ENCODE measurements at places on chromosomes 11 and 22.

DNA sequence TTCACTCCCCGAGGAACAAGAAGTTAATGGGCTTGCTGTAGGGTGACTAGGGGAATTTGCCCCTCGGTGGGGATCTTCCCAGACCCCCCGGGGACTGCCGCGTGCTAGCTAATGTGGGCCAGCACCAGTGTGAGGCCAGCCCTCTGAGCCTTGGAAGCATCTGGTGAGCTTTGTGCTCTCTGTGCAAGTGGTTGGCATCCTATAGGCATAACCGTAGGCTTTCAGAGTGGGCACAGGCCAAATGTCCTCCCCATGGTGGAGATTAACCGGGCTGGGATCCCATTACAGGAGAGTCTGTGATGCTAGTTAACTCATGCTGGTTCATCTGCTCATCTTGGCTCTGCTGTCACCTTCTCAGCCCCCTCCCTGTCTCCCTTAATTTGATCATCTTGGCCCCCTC lies 125.7 kb downstream of the TRIM29 start:
- no peak for DNase-seq

DNA sequence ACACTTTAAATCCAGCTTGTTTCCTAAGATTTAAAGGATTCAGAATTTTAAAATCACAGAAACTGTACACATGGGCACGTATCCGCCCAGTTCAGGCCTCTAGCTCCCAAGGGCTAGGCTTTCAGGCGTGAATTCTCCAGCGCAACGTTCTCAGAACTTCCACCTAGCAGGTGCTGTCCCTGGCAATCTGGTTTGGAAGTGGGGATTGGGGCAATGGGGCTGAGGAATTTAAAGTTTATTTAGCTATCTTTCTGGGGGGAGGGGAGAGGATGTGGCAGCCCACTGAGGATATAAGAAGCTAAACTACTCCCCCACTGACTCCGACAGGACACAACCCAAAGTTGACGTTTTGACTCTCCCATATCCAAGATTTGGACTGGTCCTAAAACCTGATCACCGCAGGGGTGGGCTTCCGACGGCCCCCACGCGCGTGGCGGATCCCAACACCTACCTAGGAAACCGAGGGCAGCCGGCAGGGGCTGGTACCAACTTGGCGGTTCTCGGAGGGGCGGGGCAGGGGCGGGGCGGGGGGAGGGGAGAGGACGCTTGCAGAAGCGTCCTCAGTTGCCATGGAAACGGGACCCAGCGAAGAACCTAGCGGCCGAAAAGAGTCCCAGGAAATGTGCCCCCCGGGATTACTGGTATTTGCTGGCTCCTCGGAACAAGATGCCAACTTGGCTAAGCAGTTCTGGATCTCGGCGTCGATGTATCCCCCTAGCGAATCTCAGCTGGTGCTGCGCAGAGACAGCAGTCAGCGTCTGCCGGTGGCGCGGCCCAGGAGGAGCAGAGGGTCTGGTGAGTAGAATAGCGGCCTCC lies at the start of gene HOATZ:
TSS of gene HOATZ (plus strand) at position 563 of the 816 bp plus-strand sequence. CDS start at position 570, 7 bp downstream.
- no peak for DNase-seq

DNA sequence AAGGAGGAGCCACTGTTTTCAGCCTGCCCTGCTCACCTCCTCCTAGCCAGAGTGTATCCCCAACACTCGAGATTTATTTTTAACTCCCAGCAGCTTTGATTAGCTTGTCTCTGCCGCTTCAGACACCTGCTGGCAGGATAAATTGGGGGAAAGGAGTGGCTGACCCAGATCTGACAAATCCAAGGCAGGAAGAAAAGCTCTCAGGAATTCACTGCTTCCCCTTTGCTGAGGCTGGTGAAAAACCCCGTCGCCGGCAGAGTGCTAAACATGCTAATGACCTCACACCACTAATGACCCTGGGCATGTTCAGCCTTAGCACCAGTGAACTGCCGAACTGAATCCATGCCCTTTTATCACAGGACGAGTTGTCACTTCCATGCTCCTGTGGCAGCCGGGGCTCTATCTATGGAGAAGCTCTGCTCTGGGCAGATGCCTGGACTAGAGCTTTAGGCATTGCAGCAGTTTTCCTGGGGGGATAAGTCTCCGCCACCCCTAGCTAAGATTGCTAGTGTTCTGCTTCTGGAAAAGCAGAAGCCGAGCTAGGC lies 52.2 kb downstream of the FEZ1 start:
- no peak for DNase-seq

DNA sequence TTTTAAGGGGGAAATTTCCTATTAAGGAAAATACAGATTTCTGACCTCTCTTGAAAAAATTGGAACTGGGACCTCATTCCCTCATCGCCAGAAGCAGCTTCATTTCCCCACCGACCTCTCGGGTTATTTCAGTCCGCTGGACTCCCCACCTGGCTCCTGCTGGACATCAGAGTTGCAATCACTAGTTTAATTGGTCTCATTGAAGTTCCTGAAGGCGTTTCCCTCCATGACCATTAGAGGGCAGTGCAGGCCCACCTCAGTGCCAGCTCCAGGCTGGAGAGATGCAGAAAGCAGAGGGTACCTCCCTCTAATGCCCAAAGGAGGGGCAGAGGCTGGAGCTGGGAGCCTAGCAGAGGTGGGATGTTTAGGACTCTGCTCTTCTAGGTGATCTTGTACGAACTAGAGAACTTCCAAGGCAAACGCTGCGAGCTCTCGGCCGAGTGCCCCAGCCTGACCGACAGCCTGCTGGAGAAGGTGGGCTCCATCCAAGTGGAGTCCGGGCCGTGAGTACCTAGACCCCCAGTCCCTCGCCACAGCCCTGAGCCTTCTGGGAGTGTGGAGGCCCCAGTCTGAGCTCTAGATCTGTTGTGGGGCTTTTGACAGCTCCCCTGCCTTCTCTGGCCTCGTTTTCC lies 2.7 kb downstream of the CRYBB3 start:
- no peak for DNase-seq

DNA sequence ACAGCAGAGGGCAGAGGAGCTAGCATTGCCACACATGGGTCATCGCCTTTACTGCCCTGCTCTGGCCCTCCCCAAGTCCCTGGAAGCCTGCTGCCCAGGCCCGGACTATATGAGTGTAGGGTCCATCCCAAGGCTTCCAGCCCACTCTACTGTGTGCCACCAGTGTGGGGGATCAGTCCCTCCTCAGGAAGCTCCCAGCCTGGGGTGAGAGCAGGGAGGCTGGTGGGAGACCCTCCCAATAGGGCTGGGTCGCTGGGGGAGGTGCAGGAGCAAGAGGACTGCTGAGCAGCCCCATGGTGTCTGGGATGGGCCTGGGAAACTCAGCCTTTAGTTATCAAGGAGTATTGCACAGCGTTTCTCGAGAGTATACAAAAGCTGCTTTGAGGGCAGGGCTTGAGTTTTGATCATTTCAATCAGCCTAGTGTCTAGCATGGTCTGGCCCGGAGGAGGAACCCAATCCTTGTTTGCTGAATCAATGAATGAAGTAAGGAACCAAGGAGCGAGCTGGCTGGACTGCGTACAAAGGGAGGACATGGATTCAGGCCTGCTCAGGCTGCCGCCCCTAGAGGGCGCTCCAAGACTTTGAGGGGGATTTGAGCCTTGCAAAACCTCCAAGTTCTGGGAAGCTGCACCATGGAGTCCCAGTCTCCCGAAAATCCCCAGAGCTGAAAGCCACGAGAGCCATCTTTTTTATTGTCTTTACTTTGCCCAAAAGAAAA lies 89.0 kb upstream of the PARVA start:
- DNase-seq, result no peak

DNA sequence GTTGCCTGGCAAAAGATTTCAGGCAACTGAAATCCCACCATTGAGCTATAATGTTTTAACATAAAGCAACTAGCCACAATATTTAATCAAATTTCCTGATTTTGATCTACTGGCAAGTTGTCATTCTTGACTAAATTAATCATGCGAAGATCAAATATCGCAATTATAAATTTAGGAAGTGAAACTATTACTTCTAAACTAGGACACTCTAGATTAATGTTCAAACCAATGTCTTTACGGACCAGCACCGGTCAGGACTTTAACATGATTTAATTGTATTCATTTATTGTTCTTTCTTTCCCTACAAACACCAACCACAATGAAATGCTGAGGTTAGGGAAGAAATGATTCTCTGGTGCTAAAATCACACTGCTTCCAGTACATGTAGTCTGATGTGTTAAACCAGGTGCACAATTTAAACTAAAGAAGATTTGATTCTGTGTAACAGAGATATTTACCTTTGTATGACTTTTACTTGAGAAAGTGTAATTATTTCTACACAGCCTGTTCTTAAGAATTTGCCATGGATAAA lies 14.9 kb downstream of the GAS2 start:
- DNase-seq, result no peak

GRCh38 chr11:101129203-101129943 lies at the start of gene PGR:
Gene PGR (minus strand): TSS chr11:101129813. CDS start chr11:101129070, 743 bp downstream.
- no peak for DNase-seq

DNA sequence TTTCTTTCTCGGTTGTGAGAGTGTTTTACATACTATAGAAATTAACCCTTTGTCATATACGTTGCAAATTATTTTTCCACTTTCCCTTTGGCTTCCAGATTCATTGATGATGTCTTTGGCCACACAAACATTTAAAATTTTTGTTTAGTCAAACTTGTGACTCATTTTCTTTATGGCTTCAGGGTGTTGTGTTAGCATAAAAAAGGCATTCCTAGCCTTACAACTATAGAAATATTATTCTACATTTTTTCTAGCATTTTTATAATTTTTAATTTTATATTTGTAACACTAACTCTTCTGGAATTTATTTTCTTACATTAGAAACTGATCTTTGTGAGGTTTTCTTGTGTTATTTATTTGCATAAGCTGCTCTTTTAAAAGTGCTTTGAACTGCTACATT lies 12.1 kb downstream of the GRIA4 start:
- DNase-seq, result no peak

DNA sequence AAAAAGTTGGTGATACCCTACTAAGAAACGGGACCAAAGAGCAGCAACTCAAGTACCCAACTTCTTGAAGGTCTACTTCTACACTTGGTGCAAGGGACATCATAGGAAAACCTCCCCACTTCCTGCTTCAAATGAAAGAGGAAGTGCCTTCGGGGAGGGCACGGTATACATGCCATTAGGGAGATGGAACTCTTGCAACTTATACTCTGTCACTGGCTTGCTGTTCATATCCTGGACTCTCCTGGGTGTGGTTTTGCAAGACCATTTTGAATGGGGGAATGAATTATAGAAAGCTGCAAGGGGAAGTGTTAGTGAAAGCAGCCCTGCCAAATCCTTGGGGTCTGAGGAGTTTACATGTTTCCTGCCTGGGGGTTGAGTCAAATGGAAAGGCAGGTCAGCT lies 41.9 kb downstream of the CSNK2A3 start:
- DNase-seq, result no peak

GRCh38 chr11:91922846-91923245 lies 301.8 kb upstream of the FAT3 start:
- no peak for DNase-seq

DNA sequence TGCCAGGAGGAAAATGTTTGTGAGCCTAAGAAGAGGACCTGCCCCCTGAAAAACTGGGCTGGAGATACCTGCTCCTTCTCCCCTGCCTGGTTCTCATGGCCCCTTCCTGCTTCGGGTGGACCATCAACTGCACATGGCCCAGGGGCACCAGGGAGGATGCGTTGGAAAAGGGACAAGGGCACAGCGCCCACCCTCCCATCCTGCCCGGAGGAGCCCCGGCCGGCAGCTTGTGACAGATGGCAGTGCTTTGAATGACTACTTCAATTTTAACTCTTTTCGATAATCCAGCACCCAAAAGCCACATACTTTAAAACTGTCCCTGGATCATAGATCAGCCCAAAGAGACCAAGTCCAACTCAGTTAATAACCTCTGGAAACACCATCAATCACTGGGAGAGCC lies 135.8 kb upstream of the NECTIN1 start:
- no peak for DNase-seq

GRCh38 chr11:80815752-80816453 lies 1375.1 kb upstream of the TENM4 start:
- DNase-seq, result no peak

DNA sequence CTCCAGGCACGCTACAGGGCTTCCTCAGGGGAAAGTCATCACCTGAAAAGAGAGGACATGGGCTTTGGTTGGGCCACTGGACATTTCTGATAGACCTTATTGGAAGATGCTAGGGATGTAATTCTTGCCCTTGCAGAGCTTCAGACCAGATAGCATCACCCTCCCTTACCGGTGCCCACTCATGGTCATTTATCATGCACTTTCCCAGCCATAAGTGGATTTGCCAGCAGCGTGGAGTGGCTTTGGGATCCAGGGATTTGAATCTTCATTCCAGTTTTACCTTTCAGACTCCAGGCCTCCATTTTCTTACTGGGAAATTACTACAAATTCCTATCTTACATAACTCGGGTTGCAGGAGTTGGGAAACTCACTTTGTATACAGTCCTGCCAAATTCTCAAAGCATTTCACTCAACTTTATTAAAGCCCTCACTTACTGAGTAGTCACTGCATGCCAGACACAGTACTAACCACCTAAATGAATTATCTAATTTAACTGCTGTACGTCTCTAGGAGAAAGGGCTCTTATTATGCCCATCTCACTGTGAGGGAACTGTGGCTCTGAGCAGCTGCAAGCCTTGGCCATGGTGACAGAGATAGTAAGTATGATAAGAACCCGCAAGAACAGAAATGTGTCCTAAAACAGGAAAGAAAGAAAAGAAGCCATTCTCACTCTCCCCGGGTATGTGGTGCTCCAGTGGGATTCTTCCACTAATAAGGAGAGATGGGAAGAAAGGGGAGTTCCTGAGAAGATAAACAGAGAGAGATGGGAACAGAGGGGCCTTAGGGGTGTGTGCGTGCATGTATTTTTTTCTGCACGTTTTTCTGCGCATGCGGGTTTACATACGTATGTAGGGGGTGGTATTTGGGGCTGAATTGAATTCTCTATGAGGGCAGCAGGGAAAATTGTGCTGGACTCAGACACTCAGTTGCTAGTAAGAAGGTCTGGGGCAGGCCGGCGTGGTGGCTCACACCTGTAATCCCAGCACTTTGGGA lies 9.7 kb downstream of the CHRM1 start:
- no peak for DNase-seq

GRCh38 chr22:36208914-36209313 lies 7.3 kb upstream of the APOL4 start:
- DNase-seq, result no peak

- no peak for DNase-seq
Measured at GRCh38 chr11:65218446-65218845, 36.7 kb downstream of the CAPN1 start.

- DNase-seq, result no peak
Measured at GRCh38 chr22:44855855-44856254, 103.5 kb downstream of the ARHGAP8 start.

DNA sequence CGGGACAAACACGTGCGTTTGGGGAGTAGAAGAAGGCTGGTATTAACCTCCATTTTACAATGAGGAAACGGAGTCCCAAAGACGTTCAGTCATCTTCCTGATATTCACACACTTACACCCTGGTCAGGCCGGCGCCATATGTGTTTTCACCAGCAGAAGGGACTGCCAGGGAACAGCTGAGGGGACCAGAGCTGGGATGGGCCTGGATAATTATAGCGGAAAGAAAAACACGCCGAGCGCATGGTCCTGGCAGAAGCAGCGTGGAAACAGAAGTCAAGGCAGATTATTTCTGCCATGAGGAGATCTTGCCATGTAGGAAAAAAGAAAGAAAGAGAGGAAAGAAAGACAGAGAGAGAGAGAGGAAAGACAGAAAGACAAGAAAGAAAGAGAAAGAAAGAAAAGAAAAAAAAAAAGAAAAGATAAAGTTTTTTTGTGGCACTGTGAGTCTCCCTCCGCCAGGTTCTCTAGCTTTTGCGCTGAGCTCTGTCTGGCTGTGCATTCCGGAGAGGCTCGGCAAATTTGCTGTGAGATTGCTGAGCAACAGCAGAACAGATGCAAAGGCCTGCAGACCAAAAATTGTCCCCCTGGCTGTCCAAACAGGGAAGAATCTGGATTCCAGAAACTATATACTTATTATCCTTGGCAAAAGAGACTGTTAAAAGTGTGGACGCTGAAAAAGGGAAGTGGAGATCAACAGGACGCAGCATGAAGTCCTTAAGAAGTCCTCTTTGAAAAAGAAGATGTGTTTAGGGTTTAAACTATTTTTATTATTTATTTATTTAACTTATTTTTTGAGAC lies 1.3 kb upstream of the UCP2 start:
- no peak for DNase-seq
